ENCODE measurements at places on chromosomes 4 and X. TPM values are rescaled to one million over a fixed set of nuclear protein-coding genes. Genes with fewer than 3 reads are reported as not detected.

Gene CDK16
- total RNA-seq, result 65.9 TPM

Gene ZNF157
- total RNA-seq, result not detected

Gene ARSJ
- total RNA-seq, result 10.7 TPM

Gene FGF2
- total RNA-seq, result 53.6 TPM

Gene GPR173
- 0.96 TPM for total RNA-seq

Gene USP17L26
- not detected for total RNA-seq

Gene TAF7L
- not detected for total RNA-seq

Gene PLP1
- 2.2 TPM for total RNA-seq

Gene NAA11
- not detected for total RNA-seq

DNA sequence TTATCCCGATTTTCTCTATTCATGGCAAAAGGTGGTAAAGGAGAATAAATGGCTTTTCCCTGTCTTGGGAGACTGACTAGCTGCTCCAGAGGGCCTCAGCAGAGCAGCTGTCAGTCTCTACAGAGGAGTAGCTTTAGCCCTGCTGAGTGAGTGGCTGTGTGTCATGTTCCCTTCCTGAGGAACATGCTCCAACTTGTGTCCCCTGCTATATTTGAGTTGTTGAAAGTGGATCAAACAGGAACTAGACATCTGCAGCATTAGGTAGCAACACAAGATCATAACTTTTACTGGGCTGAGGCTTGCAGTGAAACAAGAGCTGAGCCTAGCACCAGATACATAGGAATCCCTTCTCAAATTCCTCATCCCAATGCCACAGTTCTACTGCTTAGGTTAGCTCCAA lies 26.7 kb upstream of the PLAC1 start:
- no peak for DNase-seq
- H3K4me1 ChIP-seq, result no peaks in the 10 kb centered on the region
- H3K27ac ChIP-seq, result no peak overlapping the region
- H3K4me3 ChIP-seq, result no peak overlapping the region
- no peaks in the 10 kb centered on the region for H3K36me3 ChIP-seq
- no peaks in the 10 kb centered on the region for H3K27me3 ChIP-seq

GRCh38 chr4:1211891-1212545 lies 36.9 kb downstream of the CTBP1 start:
- H3K27me3 ChIP-seq, result no peaks in the 10 kb centered on the region
- DNase-seq, result no peak
- no peaks in the 10 kb centered on the region for H3K36me3 ChIP-seq
- H3K4me3 ChIP-seq, result no peak overlapping the region
- H3K4me1 ChIP-seq, result peaks cover 3% of the 10 kb centered on the region
- H3K27ac ChIP-seq, result peak overlapping the region; percentile 25

- peak overlapping the region; percentile 92 for H3K27ac ChIP-seq
- H3K4me3 ChIP-seq, result peak overlapping the region; percentile 93
- no peaks in the 10 kb centered on the region for H3K36me3 ChIP-seq
Observed at GRCh38 chr4:17613761-17614415, 553 bp upstream of the MED28 start.

GRCh38 chrX:80223982-80224579 lies 196.2 kb upstream of the TENT5D start:
- H3K27ac ChIP-seq, result no peak overlapping the region
- no peaks in the 10 kb centered on the region for H3K4me1 ChIP-seq
- H3K36me3 ChIP-seq, result no peaks in the 10 kb centered on the region
- H3K4me3 ChIP-seq, result no peak overlapping the region
- peaks cover 3% of the 10 kb centered on the region for H3K27me3 ChIP-seq

- H3K27ac ChIP-seq, result no peak overlapping the region
- no peak for DNase-seq
- peaks cover 60% of the 10 kb centered on the region for H3K27me3 ChIP-seq
- H3K4me1 ChIP-seq, result peaks cover 4% of the 10 kb centered on the region
Observed at GRCh38 chr4:6198768-6199421, 1.5 kb downstream of the JAKMIP1 start.

DNA sequence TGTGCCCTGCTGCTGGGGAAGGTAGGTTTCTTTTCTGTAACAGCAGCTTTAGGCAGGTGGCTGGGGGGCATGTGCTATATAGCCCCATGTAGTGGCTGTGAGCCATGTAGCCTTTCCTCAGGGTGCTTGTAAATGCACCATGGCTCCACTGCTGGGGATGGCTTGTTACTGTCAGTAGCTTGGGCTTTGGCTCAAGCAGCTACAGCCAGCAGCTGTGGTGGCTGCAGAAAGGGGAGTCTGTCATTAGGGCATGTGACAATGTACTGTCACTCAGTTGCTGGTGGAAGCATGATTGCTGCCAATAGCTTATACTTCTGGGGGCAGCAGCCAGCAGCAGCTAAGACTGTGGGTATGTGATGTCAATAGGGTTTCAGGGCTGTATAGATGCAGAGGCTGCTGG lies 33.9 kb upstream of the DDIT4L start:
- no peak overlapping the region for H3K27ac ChIP-seq
- DNase-seq, result no peak
- no peaks in the 10 kb centered on the region for H3K36me3 ChIP-seq
- no peaks in the 10 kb centered on the region for H3K27me3 ChIP-seq

DNA sequence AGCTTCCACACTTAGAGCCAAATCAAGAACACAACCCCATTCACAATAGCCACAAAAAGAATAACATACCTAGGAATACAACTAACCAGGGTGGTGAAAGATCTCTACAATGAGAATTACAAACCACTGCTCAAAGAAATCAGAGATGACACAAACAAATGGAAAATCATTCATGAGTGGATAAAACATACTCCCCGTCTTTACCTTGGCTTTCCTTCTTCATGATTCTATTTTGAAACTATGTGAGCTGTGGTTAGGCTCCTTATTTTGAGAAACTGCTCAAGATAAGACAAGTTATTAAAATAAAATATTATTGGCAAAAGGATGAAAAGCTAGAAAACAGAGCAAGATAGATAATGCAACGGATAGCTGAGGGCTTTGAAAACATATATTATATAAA lies 598.1 kb upstream of the FAT1 start:
- DNase-seq, result no peak
- no peaks in the 10 kb centered on the region for H3K27me3 ChIP-seq
- H3K36me3 ChIP-seq, result peaks cover 3% of the 10 kb centered on the region
- no peaks in the 10 kb centered on the region for H3K4me1 ChIP-seq
- no peak overlapping the region for H3K27ac ChIP-seq
- H3K4me3 ChIP-seq, result no peak overlapping the region

DNA sequence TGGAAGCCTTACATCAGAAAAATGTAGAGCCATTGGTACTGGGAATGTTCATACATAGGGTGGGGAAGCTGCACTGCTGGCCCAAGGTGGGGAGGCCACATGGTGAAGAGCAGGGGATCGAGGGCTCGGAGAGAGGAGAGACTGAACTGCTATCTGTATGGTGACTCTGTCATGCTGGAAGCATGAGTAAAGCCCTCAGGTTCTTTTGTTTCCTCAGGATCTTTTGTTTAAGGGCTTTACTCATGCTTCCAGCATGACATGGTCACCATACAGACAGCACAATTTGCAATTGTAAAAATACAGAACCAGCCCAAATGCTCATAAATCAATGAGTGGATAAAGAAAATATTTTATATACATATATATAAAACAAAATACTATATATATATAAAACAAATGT lies 78.4 kb downstream of the KLF8 start:
- H3K4me1 ChIP-seq, result no peaks in the 10 kb centered on the region
- peaks cover 6% of the 10 kb centered on the region for H3K27me3 ChIP-seq
- no peak overlapping the region for H3K27ac ChIP-seq

- no peaks in the 10 kb centered on the region for H3K36me3 ChIP-seq
- no peak overlapping the region for H3K4me3 ChIP-seq
- DNase-seq, result no peak
- no peak overlapping the region for H3K27ac ChIP-seq
- H3K27me3 ChIP-seq, result no peaks in the 10 kb centered on the region
- no peaks in the 10 kb centered on the region for H3K4me1 ChIP-seq
Observed at GRCh38 chr4:122959981-122960610, 37.7 kb upstream of the NUDT6 start.

GRCh38 chr4:11824566-11824965 lies 395.9 kb upstream of the HS3ST1 start:
- H3K27me3 ChIP-seq, result no peaks in the 10 kb centered on the region
- H3K27ac ChIP-seq, result no peak overlapping the region
- H3K4me3 ChIP-seq, result no peak overlapping the region
- H3K36me3 ChIP-seq, result no peaks in the 10 kb centered on the region
- no peak for DNase-seq
- H3K4me1 ChIP-seq, result no peaks in the 10 kb centered on the region

DNA sequence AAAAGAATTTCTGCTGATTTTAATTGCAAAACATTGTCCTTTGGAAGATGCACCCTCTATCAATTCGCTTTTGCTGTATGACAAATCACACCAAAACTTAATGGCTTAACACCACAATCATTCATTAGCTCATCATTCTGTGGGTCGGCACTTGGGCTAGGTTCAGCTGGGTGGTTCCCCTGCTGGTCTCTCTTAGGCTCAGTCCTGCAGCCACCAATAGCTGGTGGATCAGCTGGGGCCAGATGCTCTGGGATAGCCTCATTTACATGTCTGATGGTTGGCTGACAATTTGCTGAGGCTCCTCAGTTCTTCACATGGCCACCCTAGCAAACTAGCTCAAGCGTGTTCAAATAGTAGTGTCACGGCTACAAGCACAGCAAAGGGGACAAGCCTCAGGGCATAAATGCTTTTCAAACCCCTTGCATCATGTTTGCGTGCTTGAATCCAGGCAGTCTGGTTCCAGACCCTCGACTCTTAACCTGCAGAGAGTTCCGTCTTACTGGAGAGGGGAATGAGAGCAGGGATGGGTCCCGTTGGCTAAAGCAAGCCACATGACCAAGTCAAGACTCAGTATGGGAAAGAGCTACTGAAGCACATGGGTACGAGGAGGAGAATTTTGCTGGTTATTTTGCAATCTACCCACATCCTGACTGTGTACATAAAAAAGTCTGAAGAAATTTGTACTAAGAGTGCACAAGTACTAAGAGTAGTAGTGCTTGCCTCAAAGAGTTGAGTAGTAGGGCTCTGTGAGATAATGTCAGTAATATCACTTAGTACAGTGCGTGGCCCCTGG lies 7.5 kb upstream of the ACSL1 start:
- H3K36me3 ChIP-seq, result no peaks in the 10 kb centered on the region
- no peaks in the 10 kb centered on the region for H3K27me3 ChIP-seq
- no peaks in the 10 kb centered on the region for H3K4me1 ChIP-seq
- H3K27ac ChIP-seq, result no peak overlapping the region
- H3K4me3 ChIP-seq, result no peak overlapping the region
- DNase-seq, result no peak

DNA sequence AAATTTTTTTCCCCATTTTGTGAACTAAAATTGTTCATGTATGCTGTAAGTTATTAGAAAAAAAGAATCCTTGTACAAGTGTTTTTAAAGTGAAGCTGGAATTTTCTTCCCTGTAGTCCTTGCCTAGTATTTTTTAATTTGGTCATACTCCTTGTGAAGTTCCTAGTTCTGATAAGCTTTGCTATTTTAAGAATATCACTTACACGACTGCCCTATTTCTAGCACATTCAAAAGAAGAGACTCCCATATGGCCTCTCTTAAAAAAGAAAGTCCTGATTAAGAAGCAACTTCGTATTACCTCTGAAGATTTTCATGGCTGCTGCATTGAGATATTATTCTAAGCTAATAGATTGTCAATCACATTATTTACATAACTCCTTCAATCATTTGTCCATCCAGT lies 87.2 kb downstream of the KLHL8 start:
- H3K27ac ChIP-seq, result no peak overlapping the region
- no peaks in the 10 kb centered on the region for H3K36me3 ChIP-seq
- DNase-seq, result no peak
- no peak overlapping the region for H3K4me3 ChIP-seq
- H3K4me1 ChIP-seq, result no peaks in the 10 kb centered on the region
- H3K27me3 ChIP-seq, result no peaks in the 10 kb centered on the region

DNA sequence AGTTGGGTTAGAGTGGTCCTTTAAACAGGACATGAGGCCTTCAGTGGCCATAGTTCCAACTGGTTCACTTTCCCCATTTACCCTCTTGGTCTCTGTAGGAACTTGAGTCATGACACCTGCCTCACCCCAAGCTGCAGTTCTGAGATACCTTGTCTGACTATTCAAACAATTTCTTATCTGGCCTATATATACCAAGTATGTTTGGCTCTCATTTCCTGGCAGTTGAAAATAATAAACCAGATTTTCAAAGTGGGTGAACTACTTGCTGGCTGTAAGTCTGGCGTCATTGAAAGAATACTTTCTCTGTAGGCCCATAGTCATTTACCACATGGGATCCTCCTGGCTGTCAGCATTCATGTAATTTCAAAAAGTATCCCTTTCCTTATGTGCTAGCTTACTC lies 228.8 kb downstream of the SHROOM3 start:
- peaks cover 5% of the 10 kb centered on the region for H3K4me1 ChIP-seq
- DNase-seq, result no peak
- H3K27me3 ChIP-seq, result no peaks in the 10 kb centered on the region
- no peaks in the 10 kb centered on the region for H3K36me3 ChIP-seq

DNA sequence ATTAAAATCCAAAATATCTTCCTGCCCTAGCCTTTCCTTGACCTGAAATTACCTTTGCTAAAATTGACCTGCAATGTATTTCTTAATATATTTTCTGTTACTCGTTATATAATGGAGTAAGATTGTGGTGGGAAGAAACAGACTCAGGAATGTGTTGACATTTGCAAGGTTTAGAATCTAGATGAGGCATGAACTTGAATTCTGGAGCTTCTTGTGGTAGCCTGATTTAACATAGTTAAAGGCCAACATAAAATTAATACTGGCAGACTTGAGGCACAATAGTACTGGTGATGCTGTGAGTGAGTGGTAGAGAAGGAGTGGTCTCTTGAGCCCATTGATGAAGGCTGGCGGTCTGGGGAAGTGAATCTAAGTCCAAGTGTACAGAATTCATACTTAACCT lies 197.9 kb upstream of the SPRY1 start:
- no peak overlapping the region for H3K27ac ChIP-seq
- no peaks in the 10 kb centered on the region for H3K36me3 ChIP-seq
- no peak overlapping the region for H3K4me3 ChIP-seq
- DNase-seq, result no peak
- no peaks in the 10 kb centered on the region for H3K27me3 ChIP-seq

- H3K36me3 ChIP-seq, result no peaks in the 10 kb centered on the region
- no peak for DNase-seq
- H3K27me3 ChIP-seq, result peaks cover 11% of the 10 kb centered on the region
- H3K27ac ChIP-seq, result no peak overlapping the region
- H3K4me1 ChIP-seq, result no peaks in the 10 kb centered on the region
Observed at GRCh38 chrX:23789386-23790154, 6.6 kb downstream of the SAT1 start.

DNA sequence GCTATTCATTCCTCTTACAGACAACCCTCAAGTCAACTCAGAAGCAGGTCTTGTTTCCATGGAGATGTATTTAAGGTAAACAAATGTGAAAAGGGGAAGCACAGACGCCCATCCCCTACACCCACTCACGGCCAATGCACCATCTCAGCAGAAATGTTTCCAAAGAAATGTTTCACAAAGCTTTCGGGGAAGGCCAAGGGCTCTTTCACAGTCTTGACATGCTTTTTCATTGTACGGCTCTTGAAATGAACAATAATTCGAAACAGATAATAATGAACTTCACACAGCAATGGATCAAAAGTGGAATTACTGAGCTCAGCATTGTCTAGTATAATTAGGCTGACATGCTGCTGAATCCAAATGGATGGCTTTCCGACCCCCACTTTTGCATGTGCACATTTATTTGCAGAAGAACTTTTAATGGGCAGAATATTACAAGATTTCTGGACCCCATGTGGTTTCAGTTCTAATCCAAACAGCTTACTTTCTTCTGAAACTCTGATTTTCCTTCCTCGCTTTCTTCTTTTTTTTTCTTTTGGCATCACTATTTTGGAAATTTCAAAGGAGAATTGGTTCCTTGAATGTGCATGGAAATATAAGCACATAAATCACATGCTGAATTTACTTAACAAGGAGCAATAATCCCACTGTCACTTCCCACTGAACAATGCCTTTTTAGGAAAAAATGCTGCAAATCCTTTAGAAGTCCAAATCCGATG lies 160.9 kb downstream of the SMIM20 start:
- H3K27ac ChIP-seq, result peak overlapping the region; percentile 56
- H3K4me3 ChIP-seq, result no peak overlapping the region

Measured in breast epithelium (tissue), 4 donors.